ENCODE measurements at places on chromosomes 2 and 18.

DNA sequence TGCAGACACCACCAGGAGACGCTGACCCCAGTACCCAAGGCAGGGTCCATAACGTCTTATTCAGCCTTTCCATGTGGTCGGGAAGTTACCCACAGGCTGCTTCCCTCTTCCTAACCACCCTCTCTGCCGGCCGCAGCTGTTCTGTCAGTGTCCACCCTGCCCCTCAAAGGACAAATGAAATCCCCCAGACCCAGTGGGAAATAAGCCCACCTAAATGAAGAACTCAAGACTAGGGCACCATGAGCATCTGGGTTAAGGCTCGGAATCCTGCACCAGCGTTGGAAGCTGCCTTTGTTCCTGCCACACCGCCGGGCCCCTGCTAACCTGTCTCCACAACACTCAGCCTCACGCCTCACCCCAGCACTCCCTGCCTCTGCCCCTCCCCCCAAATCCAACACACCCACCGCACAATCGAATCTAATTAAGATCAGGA is 21.7 kb downstream of the BCL11A start:
- DNase-seq: no peak

DNA sequence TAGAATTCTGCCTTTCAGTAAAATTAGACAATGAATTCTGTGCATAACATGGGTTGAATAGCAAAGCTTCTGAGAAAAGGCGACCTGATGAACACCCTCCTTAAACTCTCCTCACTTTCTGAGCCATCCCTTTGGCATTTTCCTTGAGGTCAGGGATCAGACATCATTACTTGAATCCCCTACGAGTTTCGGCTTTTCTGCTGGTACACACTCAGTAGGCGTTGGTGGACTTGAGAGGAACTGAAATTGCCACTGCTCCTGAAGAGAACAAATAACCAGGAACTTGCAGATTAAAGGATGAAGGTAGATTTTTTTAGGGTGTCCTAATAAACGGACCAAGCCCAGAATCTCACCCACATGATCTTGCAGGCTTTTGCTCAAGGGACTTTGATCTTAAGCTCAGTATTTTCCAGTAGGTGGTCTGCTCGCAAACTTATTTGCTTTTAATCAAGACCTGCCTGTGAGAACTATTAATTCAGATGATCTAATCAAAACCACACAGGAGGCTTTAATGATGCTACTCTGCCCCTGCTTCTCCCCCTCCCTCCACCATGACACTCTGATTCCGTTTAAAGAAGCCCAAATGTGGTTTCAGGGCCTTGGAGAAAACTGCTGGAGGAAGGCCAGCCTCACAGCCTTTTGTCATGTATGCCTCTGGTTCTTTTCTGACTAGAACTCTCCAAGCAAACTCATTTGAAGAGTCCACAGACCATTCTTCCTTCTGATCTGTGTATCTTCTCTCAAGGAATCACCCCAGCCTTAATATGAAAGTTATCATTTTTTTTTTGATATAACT is 124.9 kb downstream of the PRKCE start:
- DNase-seq: no peak

DNA sequence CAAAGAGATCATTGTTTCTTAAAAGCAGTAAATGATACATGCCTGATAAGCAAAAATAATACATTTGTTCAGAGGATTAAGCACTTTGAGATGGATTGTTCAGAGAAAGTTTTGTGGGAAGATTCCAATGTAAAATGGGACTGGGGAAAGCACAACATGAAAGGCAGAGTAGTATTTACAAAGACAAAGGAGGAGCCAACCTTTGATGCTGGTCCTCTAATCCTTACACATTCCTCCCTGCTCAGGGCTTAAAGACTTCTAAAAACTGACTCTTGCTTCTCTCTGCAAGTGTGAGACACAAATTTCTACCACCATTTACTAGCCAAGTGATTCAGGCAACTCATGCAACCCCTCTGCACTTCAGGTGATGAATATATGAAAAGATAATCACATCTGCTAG is 47.2 kb upstream of the REG3G start:
- DNase-seq: no peak

DNA sequence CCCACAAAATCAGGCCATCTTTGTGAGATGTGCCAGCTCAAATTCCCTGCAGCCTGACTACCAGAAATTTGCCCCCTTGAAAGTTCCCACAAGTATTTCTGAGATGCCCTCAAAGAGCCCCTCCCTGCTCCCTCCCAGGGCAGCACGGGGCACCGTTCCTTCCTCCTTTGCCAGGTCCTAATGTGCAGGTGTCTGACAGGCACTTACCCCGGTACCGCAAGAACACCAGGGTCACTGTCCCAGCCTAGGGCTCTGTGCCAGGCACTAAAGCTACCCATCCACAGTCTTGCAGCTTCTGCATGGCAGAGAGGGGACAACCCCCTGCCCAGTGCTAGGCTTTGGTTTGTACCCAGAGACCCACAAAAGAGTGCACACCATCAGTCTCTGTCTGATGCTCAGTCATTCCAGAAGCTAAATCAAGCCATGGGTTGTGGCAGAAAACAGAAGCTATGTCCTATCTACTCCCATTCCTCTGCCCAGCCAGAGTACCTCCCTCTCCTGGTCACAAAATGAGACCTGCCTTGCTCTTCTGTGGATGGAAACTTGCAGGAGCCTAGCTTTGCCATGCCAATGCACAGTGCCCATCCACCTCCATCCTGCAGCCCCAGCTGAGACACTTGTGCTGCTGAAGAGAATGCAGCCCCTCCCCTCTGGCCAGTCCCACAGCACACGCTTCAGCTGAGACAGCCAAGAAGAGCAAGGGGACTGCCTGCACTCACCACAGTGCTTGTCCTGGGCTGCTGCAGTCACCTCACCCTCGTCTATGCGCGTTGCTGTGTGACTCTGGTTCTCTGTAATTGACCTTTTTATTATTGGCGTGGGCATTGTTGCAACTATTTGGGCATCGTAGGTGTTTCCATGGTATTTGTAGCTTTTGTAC is 48.7 kb downstream of the INPP5D start:
- DNase-seq: no peak

DNA sequence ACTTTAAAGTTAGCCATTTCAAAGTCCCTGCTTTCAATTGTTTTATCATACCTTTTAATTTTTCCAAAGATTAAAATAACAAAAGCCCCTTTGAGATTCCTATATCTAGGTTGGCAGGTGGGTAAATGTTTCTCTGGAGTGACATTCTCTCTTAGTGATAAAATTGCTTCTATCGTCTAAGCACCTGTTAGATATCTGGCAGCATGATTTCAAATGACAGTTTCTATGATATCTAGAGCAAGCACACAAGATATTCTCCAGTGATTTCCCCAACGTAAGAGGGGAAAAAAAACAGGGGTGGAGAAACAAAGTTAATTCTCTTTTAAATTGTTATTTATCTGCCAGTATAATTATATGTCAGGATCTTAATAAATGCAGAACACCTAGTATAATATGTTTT is 610.2 kb downstream of the DSC3 start:
- DNase-seq: no peak

- DNase-seq: no peak
Observed at GRCh38 chr18:7605705-7606104, 38.6 kb downstream of the PTPRM start.

GRCh38 chr2:46747297-46747818 is 168.2 kb downstream of the MCFD2 start:
- DNase-seq: no peak

All from Right ventricle myocardium inferior (tissue), 1 donor.